ENCODE measurements at places on chromosomes 16 and 17. TPM values are rescaled to one million over a fixed set of nuclear protein-coding genes. Genes with fewer than 3 reads are reported as not detected.

- no peak for DNase-seq
Observed at GRCh38 chr17:8588877-8589554, 41.5 kb downstream of the MYH10 start.

- DNase-seq = no peak
Observed at GRCh38 chr17:58666858-58667267, 25.0 kb downstream of the TEX14 start.

DNA sequence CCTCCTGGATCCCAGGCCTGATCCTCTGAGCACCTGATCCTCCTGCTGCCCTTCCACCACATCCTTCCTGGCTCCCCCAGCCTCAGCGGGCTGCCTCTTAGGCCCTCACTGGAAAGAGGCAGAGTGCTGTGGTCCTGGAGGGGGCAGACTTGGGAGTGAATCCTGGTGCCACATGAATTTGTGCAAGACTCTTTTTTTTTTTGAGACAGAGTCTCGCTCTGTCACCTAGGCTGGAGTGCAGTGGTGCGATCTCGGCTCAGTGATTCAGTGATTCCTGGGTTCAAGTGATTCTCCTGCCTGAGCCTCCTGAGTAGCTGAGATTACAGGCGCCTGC, 3.1 kb downstream of the GHDC start:
- no peak for DNase-seq

GRCh38 chr17:65013613-65014391, 42.7 kb downstream of the GNA13 start:
- DNase-seq = no peak

GRCh38 chr17:21399474-21400186, 23.5 kb downstream of the KCNJ12 start:
- no peak for DNase-seq

DNA sequence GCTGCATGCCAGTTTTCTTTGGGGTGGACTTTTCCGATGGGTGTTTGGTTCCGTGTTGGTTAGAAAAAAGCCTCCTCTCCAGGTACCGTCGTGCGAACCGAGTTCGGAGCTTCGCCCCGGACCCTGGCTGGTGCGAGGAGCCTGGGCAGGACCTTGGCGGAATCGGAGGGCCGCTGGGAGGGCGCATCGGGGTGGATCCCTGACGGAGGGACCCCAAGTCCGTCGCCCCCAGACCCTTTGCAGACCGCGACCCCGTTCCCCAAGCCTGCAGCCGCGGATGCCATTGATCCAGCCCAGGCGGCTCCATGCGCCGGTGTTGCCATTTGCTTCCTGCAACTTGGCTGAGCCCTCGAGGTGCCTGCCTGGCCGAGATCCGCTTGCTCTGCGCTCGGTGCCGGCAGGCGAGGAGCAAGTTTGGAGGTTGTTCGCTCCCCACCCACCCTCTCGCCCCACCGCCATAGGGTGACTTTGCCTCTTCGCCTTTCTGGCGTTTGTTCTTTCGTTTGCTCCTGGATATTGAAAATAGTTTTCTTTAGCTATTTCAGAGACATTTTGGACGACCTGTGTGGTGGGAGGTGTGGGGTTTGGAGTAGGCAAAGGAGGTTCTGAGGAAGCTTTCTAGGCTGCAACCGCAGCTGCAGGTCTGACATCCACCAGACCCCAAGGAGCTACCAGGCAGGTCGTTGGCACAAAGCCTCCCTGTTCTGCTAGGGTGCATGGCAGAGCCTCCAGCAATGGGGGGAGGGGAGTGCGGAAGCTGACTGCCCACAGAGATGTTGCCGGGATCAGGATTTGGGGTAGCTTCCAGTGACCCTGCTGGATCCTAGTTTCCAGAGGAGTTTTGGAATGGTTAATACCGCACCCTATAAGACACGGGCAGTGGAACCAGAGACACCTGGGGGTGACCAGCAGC, 58.2 kb downstream of the RAP1GAP2 start:
- DNase-seq = no peak

- no peak for DNase-seq
Observed at GRCh38 chr16:4330277-4330874, 14.5 kb downstream of the GLIS2 start.

DNA sequence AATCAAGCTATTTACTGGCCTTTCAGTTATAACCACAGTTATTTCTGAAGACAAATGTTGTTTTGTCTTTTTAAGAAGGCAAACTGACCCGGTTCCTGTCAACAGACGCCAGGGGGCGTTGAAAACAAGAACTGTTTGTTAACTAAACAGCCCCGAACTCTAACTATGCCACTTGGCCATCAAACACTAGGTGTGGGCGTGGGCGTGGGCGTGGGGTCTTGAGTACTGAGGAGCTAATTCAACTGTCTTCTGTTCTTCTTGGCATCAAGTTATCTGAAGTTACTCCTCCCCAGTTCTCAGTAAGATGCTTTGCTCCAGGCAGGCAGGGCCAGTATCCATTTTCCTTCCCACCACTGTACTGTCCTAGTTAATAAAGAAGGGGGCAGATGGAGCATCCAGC, 63.3 kb upstream of the MTMR4 start:
- DNase-seq = no peak

DNA sequence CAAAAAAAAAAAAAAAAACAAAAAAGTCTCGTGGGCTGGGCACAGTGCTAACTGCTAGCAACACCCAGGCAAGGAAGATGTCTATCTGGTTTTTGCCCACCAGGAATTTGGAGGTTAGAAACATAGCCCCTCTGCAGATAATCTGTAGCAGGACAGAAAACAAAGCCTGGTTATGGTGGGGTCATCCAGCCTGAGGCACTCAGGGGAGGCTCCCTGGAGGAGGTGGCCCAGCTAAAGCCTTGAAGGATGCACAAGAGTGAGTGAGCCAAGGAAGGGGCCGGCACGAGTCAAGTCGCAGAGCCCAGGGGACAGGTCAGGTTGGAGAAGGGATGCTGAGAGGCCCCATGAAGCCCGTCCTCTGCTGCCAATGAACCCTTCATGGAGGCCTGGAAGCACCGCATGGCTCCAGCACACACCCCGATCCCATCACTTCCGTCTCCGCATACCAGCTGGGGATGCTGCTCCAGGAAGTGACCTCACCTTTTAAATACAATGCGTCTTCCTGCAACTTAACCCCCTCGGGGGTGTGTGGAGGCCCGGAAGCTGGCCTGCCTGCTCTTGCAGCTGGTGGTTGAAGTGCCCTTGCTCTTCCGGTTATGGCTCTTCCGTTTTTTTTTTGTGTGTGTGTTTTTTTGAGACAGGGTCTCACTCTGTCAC, 86.5 kb downstream of the ENGASE start:
- no peak for DNase-seq

GRCh38 chr16:87700406-87701077, 65.2 kb downstream of the KLHDC4 start:
- DNase-seq = no peak

- no peak for DNase-seq
Observed at GRCh38 chr16:89821438-89822187, 5.2 kb upstream of the FANCA start.

- no peak for DNase-seq
Observed at GRCh38 chr17:11948789-11949188, 48.5 kb downstream of the ZNF18 start.

GRCh38 chr16:79164388-79164995, 436.0 kb downstream of the MAF start:
- no peak for DNase-seq

DNA sequence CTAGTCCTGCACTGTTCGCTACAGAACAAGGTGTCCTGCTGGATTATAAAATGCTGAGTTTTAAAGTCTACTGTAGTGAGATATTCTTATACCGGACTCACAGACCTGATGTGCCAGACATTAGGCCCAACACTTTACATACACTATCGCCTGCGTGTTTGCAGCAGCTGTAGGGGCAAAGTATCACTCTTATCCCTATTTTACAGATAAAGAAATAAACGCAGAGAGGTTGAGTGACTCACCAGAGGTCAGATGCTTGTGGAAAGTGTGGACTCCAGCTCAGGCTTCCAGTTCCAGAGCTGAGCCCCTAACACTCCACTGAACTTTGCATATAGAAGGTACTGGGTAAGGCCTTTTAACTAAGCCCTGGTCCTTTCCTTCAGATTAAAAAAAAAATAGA, 47.4 kb downstream of the PLXDC1 start:
- no peak for DNase-seq

DNA sequence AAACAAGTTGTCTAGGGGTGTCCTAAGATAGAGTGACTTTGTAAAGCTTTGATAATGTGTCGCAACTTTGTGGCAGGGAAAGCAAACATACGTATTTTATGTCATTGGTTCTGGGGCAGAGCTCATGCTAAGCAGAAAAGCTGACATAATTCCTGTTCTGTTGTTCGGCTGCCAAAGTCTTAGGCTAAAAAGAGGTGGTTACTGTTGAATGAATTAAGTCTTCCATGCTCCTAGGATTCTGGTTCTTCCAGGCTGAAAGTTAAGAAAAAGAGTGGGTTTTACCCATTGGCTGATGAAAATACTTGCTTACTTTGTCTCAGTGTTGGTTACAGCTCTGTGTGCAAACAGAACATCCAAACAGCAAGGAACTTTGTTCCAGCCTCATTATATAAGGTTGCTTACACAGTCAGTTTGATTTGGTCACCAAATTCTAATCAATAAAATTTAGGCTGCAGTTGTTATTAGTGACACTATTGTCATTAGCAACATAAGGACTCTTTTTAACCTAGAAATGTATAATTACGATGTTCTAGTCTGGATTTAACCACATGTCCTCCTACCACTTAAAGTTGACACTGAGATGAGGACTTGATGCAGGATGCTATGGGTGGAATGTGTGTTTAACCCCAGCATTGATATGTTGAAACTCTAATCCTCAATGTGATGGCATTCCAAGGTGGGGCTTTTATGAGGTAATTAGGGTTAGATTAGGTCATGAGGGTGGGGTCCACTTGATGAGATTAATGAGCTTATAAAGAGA, 114.0 kb upstream of the GOT2 start:
- no peak for DNase-seq

DNA sequence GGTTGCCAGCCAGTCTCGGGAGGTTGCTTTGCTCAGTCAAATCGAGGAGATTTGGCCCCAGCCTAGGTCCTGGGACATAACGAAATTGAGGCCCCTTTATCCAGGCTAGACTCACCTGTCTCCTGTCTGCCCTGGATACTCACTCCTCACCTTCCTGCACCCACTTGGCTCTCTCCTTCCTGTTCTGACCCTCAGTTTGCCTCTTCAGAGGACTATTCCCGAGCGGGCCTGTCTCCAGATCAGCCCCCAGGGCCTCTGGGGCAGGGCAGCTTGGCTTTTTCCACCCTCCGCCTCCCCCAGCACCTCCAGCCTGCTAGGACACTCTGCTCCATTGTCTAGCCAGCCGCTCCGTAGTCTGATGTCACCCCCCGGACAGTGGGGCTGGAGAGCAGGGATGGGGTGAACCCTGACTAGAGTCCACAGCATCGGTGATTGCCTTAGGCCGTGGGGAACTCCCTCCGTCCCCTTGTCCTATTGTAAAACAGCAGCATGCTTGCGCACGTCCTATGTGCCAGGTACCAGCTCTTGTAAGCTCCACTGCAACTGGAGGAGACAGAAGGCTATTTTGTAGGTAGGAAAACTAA, 8.8 kb downstream of the WFIKKN2 start:
- DNase-seq = no peak

DNA sequence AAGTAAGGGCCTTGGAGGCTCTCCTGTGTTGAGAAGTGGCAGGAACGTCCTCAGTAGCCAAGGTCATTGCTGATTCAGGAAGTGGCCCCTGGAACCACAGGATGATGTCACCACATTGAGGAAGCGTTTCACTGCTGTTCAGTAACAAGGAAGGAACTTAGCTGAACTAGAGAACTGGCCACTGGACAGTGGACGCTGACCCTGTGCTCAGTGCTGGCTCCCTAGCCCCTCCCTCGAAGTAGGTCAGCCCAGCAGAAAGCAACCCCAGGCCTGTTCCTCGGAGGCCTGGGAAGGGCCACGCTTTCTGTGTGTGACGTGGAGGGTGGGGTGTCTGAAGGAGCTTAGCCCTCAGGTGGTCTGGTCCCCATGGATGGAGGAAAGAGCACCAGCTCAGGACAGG, 58.3 kb downstream of the B9D1 start:
- DNase-seq = no peak

- no peak for DNase-seq
Observed at GRCh38 chr16:51429041-51429440, 278.0 kb upstream of the SALL1 start.

The SIAH1 gene
- 15.4 TPM for polyA plus RNA-seq

The ST6GALNAC2 gene
- polyA plus RNA-seq = 38.7 TPM

The SLC12A3 gene
- polyA plus RNA-seq = 0.01 TPM

The G6PC1 gene
- polyA plus RNA-seq = not detected

The ZNF23 gene
- 8.2 TPM for polyA plus RNA-seq

The PAFAH1B1 gene
- polyA plus RNA-seq = 96.5 TPM

The SARM1 gene
- polyA plus RNA-seq = 0.90 TPM

The GPR142 gene
- not detected for polyA plus RNA-seq

The KRTAP16-1 gene
- not detected for polyA plus RNA-seq

The ZNF423 gene
- 0.02 TPM for polyA plus RNA-seq

The NHLRC4 gene
- polyA plus RNA-seq = 0.09 TPM

The NME2 gene
- 902 TPM for polyA plus RNA-seq

Measured in keratinocyte (primary cell).